ENCODE measurements at places on chromosomes 6 and 20.

GRCh38 chr20:25399037-25399430, 8.4 kb upstream of the ABHD12 start:
- H3K36me3 ChIP-seq = peaks cover 6% of the 10 kb centered on the region
- H3K27ac ChIP-seq = no peak overlapping the region
- no peak overlapping the region for H3K4me3 ChIP-seq
- no peak for DNase-seq
- H3K4me1 ChIP-seq = no peaks in the 10 kb centered on the region

GRCh38 chr6:164612751-164613150, 696.7 kb downstream of the C6orf118 start:
- H3K4me1 ChIP-seq = no peaks in the 10 kb centered on the region
- no peak overlapping the region for H3K4me3 ChIP-seq
- no peak overlapping the region for H3K27ac ChIP-seq
- no peak for DNase-seq
- no peaks in the 10 kb centered on the region for H3K27me3 ChIP-seq
- H3K36me3 ChIP-seq = no peaks in the 10 kb centered on the region

DNA sequence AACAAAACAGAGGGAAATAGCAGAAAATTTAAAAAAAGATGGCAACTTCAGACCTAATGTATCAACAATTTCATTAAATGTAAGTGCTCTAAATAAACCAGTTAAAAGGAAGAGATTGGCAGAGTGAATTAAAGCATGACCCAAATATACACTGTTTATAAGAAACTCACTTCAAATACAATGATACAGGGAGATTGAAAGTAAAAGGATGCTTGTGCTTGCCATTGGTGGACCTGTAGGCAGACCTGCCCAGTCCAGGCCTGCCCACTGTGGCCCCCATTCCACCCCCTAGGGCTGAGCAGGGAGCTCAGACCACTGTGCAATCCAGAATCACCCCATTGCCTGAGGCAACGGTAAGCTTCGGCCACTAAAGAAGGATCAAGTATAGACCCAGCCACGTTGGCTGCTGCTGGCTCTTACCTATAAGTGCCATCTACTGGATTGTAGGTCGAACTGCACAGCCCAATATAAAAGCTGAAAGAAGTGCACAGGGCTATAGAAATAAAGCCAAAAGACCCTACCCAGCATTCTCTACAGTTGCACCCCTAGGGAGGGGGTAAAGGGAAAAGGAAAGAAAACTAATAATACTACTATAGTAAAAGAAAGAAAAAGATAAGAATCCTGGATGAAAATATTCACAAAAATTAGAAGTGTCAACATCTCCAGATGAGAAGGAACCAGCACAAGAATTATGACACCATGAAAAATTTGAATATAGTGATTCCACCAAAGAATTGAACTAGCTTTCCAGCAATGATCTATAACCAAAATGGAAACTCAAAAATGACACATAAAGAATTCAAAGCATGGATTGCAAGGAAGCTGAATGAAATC, 36.1 kb downstream of the PSMB1 start:
- H3K36me3 ChIP-seq = no peaks in the 10 kb centered on the region
- H3K27ac ChIP-seq = no peak overlapping the region
- H3K27me3 ChIP-seq = peaks cover 21% of the 10 kb centered on the region
- H3K4me3 ChIP-seq = peak overlapping the region; percentile 14
- no peaks in the 10 kb centered on the region for H3K4me1 ChIP-seq
- DNase-seq = peak; percentile 31

DNA sequence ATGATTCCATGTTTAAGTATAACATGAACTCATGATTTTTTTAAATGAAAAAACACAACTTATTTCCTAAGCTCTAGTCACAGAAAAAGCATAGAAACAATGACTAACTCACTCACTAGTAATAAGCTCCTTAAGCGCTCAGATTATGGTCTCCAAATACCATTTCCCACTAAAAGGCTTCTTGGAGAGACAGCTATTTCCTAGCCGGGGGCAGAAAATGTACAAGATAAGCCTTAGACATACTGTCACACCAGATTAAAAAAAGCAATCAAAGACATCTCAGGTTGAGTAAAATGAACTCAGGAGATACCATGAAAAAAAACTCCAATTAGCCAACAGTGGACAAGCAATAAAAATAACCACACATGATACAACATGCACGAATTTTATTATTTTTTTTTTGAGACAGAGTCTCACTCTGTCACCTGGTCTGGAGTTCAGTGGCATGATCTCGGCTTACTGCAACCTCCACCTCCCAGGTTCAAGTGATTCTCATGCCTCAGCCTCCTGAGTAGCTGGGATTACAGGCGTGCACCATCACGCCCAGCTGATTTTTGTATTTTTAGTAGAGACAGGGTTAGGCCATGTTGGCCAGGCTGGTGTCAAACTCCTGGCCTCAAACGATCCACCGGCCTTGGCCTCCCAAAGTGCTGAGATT, 14.9 kb downstream of the SRPK1 start:
- H3K4me1 ChIP-seq = peaks cover 10% of the 10 kb centered on the region
- H3K36me3 ChIP-seq = peaks cover 59% of the 10 kb centered on the region
- H3K27me3 ChIP-seq = no peaks in the 10 kb centered on the region
- no peak overlapping the region for H3K4me3 ChIP-seq
- DNase-seq = no peak

DNA sequence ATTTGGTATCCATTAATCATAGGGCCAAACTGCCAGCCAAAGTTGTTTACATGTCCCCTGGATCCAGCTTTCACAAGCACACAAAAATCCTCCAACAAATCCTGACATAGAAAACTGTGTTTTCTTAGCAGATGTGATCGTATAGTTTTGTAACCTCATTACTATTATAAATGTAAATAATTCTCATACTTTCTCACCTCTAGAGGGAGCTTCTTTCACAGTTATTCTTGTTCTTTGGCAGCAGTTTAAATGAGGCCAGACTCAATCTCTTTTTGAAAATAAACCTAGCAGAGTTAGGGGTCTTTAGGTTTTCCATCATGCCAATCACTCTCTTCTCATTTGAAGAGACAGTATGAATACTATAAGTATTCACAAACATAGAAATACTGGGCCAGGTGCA, 17.0 kb upstream of the ZNF318 start:
- peaks cover 57% of the 10 kb centered on the region for H3K4me1 ChIP-seq
- peaks cover 16% of the 10 kb centered on the region for H3K27me3 ChIP-seq
- DNase-seq = no peak
- no peaks in the 10 kb centered on the region for H3K36me3 ChIP-seq
- no peak overlapping the region for H3K4me3 ChIP-seq

DNA sequence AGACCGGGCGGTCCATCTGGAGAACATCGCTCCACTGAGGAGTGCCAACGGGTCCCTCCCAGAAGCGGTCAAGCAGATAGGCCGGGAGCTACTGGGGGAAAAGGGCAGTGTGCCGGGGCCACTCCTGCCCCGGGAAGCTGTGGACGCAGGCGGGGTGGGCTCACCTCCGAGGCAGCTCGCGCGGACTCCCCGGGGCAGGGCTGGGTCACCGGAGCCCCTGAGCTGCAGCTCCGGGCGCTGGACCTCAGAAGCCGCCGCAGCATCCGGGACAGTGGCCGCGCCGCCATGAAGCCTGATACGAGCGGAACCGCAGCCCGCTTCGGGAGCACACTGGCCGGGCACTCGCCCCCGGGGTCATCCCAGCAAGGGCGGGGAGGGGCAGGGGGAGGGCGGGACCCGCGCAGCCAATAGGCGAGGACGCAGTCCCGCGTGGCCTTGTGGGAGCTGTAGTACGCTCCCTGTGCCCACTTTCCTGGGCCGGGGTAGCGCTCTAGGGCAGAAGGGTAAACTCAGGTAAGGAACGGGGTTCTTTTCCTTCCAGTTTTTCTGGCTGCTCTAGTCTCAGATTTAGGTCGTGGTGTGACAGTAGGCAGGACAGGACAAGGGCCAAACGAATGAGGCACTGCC, at the start of gene MOCS1:
TSS of gene MOCS1 (minus strand) at position 332 of the 627 bp plus-strand sequence. CDS start at position 287, 45 bp downstream.
- peaks cover 14% of the 10 kb centered on the region for H3K27me3 ChIP-seq
- peak within 1 kb of the TSS; percentile 40 for H3K27ac ChIP-seq
- DNase-seq = peak; percentile 57

DNA sequence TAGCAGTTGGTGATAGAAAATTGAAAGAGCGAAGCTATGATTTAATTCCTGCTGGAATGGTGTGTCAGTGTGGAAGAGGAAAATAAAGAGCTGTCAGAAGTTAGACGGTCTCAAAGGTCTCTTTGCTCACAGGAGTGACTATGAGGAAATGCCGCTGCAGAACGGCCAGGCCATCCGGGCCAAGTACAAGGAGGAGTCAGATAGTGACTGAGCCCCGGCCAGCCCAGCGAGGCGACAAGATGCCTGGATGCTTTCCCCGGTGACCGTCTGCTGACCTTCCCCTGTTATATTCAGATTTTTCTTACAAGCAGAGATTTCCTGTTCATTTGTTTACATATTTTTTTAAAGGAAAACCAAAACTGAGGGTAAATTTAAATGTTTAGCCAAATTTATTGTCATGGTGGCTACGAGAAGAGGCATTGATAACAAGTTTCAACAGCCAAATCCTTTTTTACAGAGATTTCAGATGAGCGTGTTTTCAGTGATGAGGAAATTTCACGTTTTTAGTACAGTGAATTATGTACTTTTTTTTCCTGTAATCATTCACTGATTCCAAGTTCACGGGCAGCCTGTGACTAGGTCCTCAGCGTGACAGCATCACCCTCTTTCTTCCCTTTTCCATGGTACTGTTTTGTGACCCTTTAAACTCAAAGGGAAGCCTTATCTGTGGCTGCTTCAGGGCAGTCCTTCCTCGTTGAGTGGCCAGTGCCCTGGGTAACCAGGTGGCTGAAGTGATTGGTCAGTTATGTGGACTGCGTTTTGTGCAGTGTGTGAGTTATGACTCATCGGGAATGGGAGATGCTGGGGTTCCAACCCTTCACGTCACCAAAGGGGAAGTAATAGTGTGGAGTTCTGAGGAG, 12.6 kb downstream of the DYNLT1 start:
- no peak for DNase-seq
- no peak overlapping the region for H3K4me3 ChIP-seq
- peak overlapping the region; percentile 77 for H3K27ac ChIP-seq
- H3K27me3 ChIP-seq = no peaks in the 10 kb centered on the region
- H3K36me3 ChIP-seq = peaks cover 58% of the 10 kb centered on the region

GRCh38 chr20:6519556-6519955, 247.9 kb upstream of the BMP2 start:
- H3K4me1 ChIP-seq = no peaks in the 10 kb centered on the region
- H3K27ac ChIP-seq = no peak overlapping the region
- no peaks in the 10 kb centered on the region for H3K36me3 ChIP-seq
- no peak for DNase-seq
- H3K27me3 ChIP-seq = no peaks in the 10 kb centered on the region

- H3K36me3 ChIP-seq = no peaks in the 10 kb centered on the region
- no peaks in the 10 kb centered on the region for H3K4me1 ChIP-seq
- no peak overlapping the region for H3K27ac ChIP-seq
- no peak for DNase-seq
Measured at GRCh38 chr20:51862796-51863195, 60.5 kb upstream of the SALL4 start.

DNA sequence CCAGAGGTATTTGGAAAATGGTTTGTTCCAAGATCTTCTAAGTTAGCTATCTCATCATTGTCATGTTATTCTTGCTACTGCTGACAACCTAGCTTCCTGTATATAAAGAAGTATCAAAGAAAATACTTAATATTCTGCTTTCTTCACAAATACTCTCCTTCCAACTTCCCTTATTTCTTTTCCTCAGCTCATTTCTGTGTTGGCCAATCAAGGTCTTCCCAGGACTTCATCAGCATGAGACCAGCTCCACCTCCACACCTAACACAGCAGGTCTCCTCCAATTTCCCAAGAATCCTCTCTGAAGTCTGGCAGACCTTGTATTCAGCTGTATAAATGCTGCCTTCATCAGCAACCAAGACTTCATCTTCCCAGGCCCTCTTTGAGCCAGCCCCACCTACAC, 538.6 kb upstream of the JARID2 start:
- H3K27ac ChIP-seq = peak overlapping the region; percentile 83
- no peak overlapping the region for H3K4me3 ChIP-seq
- no peaks in the 10 kb centered on the region for H3K27me3 ChIP-seq
- peaks cover 2% of the 10 kb centered on the region for H3K36me3 ChIP-seq

GRCh38 chr6:11412011-11412424, 125.5 kb upstream of the TMEM170B start:
- no peaks in the 10 kb centered on the region for H3K36me3 ChIP-seq
- H3K27me3 ChIP-seq = no peaks in the 10 kb centered on the region
- DNase-seq = no peak
- peak overlapping the region; percentile 75 for H3K27ac ChIP-seq

- no peaks in the 10 kb centered on the region for H3K36me3 ChIP-seq
- no peak for DNase-seq
- no peaks in the 10 kb centered on the region for H3K4me1 ChIP-seq
- no peak overlapping the region for H3K27ac ChIP-seq
Measured at GRCh38 chr6:145561095-145562072, 173.9 kb downstream of the EPM2A start.

GRCh38 chr6:52499026-52499425, 77.8 kb downstream of the TRAM2 start:
- H3K27me3 ChIP-seq = no peaks in the 10 kb centered on the region
- H3K4me3 ChIP-seq = no peak overlapping the region
- no peaks in the 10 kb centered on the region for H3K36me3 ChIP-seq

GRCh38 chr20:39643292-39643691, 681.1 kb downstream of the DHX35 start:
- no peak overlapping the region for H3K4me3 ChIP-seq
- H3K4me1 ChIP-seq = no peaks in the 10 kb centered on the region
- DNase-seq = no peak
- H3K36me3 ChIP-seq = no peaks in the 10 kb centered on the region
- no peak overlapping the region for H3K27ac ChIP-seq

- peak overlapping the region; percentile 78 for H3K27ac ChIP-seq
- H3K27me3 ChIP-seq = no peaks in the 10 kb centered on the region
- peaks cover 37% of the 10 kb centered on the region for H3K36me3 ChIP-seq
- peak overlapping the region; percentile 22 for H3K4me3 ChIP-seq
Measured at GRCh38 chr6:90162648-90163387, 133.8 kb downstream of the BACH2 start.

DNA sequence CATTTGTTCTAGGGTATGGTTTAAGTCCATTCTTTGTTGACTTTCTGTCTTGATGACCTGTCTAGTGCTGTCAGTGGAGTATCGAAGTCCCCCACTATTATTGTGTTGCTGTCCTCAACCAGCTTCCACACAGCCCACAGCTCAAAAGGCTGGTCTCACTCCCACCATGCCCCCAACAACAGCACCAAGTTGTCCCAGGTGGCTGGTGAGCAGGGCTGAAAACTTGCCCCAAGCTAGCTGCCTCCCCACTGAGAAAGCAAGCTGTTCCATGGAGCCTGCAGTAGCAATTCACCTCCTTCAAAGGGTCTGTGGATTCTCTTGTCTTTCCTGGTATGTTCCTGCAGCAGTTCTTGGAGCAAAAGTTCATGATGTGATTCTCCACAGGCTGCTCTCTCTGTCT, 221.0 kb downstream of the SYNDIG1 start:
- DNase-seq = no peak
- H3K4me1 ChIP-seq = no peaks in the 10 kb centered on the region
